ENCODE measurements at places on chromosomes 13 and 19. TPM values are rescaled to one million over a fixed set of nuclear protein-coding genes. Genes with fewer than 3 reads are reported as not detected.

DNA sequence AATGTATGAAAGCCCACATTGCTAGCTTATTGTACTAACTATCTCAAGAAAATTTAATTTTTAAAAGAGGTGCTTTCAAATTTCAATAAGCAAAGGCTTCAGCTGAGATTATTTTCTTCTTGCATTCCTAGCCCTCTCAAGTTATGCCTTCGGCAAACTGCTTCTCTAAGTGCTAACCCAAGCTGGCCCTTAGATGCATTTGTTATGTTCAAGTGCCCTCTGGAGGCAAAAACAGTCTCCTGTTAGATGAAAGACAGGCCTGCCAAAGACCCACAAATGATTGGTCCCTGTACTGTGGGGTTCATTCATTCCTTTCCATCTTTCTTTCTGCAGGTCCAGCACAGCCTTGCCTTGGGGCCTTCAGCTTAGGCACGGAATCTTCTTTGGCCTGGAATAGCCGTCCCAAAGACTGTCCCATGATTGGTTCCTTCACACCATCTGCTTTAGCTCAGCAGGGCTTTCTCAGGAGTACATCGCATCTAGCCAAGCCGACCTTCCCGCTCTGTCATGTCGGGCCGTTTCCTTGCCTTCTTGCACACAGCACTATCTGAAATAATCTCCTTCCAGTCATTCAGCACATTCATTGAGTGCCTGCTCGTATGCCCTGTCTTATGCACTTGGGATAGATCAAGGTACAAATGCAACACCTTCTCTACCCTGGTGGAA is 26.4 kb upstream of the TPTE2 start:
- H3K4me1 ChIP-seq, result peaks cover 24% of the 10 kb centered on the region
- DNase-seq, result peak; percentile 66
- H3K27me3 ChIP-seq, result peaks cover 8% of the 10 kb centered on the region
- peaks cover 3% of the 10 kb centered on the region for H3K36me3 ChIP-seq
- H3K27ac ChIP-seq, result peak overlapping the region; percentile 89
- peak overlapping the region; percentile 70 for H3K4me3 ChIP-seq

- H3K36me3 ChIP-seq, result no peaks in the 10 kb centered on the region
- H3K27me3 ChIP-seq, result peaks cover 23% of the 10 kb centered on the region
- DNase-seq, result no peak
Measured at GRCh38 chr19:51541458-51542357, 10.2 kb upstream of the SIGLEC6 start.

GRCh38 chr13:36766295-36766694 is 52.7 kb upstream of the RFXAP start:
- H3K36me3 ChIP-seq, result no peaks in the 10 kb centered on the region
- H3K4me1 ChIP-seq, result no peaks in the 10 kb centered on the region
- no peak overlapping the region for H3K4me3 ChIP-seq
- H3K27ac ChIP-seq, result no peak overlapping the region
- no peak for DNase-seq
- peaks cover 13% of the 10 kb centered on the region for H3K27me3 ChIP-seq

- H3K27ac ChIP-seq, result peak overlapping the region; percentile 74
- H3K4me1 ChIP-seq, result peaks cover 14% of the 10 kb centered on the region
- no peaks in the 10 kb centered on the region for H3K27me3 ChIP-seq
- DNase-seq, result no peak
Measured at GRCh38 chr19:56153507-56153906, 12.4 kb downstream of the ZNF444 start.

- no peak for DNase-seq
- H3K27me3 ChIP-seq, result no peaks in the 10 kb centered on the region
- H3K36me3 ChIP-seq, result peaks cover 21% of the 10 kb centered on the region
- H3K4me1 ChIP-seq, result peaks cover 32% of the 10 kb centered on the region
Measured at GRCh38 chr19:1364070-1364704, 19.5 kb upstream of the NDUFS7 start.

DNA sequence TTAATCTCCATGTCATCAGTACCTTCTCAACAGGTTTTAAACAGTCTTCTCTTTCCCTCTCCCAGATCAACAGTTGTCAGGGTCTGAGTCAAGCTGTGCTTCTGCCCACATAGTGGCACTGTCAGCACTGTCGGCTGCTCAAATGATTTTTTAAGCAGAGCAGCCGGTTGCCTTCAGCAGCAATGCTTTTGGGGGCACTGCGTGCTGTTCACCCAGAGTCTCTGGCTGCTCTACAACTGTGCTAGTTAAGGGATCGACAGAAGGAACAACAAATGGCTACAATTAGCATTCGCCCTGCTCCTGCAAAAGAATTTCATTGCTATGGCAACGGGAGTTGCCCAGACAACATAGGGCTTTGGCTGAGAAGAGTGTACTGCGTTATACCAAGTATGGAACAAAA is 412.9 kb downstream of the DIAPH3 start:
- no peak for DNase-seq
- no peaks in the 10 kb centered on the region for H3K27me3 ChIP-seq
- H3K4me1 ChIP-seq, result no peaks in the 10 kb centered on the region
- H3K27ac ChIP-seq, result no peak overlapping the region

DNA sequence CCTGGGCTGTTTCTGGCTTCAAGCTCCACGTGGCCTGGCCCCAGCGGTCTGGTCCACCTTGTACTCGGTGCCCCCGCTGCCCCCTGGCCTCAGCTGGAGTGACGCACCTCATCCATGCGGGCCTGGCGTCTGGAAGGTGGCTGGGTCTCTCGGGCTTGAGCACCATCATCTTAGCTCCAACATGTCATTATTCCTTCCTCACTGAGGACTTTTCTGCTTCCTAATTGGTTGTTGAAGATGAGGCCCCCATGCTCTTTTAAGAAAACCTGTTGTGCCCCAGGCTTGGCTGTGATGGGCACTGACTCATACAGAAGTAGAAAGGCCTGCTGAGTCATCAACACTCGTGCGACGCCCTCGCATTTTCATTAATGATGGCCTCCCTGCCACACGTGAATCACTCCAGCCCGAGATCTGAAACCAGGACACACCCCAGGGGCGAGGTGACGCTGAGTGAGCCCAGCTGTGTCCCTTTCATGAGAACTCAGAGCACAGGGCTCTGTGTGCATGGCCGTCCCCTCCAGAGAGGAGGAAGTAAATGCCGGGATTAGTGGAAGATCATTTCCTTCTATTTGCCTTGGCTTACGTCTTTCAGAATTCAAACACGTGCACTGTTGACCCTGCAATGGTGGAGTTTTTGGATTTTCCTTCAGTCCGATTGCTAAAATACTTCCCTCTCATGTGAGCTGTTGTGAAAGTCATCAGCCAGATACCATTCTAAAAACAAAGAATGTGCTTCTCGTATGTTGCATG is 14.0 kb upstream of the GJA3 start:
- DNase-seq, result peak; percentile 16
- no peak overlapping the region for H3K4me3 ChIP-seq
- H3K27ac ChIP-seq, result no peak overlapping the region
- H3K4me1 ChIP-seq, result peaks cover 6% of the 10 kb centered on the region
- peaks cover 71% of the 10 kb centered on the region for H3K27me3 ChIP-seq
- H3K36me3 ChIP-seq, result no peaks in the 10 kb centered on the region

- H3K4me1 ChIP-seq, result no peaks in the 10 kb centered on the region
- no peak overlapping the region for H3K4me3 ChIP-seq
- H3K36me3 ChIP-seq, result no peaks in the 10 kb centered on the region
- DNase-seq, result no peak
Measured at GRCh38 chr19:38173291-38174041, 50.6 kb downstream of the DPF1 start.

DNA sequence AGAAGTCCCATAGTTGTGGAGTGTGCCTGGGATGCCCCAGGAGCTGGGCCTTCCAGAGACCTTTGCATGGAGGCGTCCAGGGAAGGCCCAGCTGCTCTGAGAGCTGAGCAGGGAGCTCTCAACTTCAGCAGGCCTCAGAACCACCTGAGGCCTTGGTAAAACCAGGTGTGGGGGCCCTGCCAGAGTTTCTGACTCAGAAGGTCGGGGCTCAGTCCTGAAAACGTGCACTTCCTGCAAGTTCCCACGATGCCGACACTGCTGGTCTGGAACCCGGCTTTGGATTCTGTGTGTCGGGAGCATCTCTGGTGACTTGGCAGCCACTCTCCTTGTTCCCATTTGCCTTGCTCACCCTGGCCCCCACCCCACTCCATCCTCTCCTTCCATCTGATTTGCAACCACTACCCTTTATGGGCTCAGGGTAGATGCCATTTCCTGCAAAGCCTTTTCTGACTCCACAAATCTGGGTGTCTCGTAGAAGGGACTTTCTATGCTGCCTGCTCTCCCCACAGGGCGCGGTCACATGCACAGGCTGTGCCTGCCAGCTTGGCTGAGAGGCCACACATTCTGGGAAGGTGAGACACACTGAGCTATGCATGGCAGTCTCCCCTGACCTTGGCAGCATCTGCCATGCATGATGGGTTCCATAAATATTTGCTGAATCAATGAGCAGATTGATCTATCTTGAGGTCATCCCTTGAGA is 244.7 kb downstream of the COL4A1 start:
- no peaks in the 10 kb centered on the region for H3K4me1 ChIP-seq
- no peaks in the 10 kb centered on the region for H3K27me3 ChIP-seq
- DNase-seq, result no peak
- no peak overlapping the region for H3K4me3 ChIP-seq
- no peak overlapping the region for H3K27ac ChIP-seq

DNA sequence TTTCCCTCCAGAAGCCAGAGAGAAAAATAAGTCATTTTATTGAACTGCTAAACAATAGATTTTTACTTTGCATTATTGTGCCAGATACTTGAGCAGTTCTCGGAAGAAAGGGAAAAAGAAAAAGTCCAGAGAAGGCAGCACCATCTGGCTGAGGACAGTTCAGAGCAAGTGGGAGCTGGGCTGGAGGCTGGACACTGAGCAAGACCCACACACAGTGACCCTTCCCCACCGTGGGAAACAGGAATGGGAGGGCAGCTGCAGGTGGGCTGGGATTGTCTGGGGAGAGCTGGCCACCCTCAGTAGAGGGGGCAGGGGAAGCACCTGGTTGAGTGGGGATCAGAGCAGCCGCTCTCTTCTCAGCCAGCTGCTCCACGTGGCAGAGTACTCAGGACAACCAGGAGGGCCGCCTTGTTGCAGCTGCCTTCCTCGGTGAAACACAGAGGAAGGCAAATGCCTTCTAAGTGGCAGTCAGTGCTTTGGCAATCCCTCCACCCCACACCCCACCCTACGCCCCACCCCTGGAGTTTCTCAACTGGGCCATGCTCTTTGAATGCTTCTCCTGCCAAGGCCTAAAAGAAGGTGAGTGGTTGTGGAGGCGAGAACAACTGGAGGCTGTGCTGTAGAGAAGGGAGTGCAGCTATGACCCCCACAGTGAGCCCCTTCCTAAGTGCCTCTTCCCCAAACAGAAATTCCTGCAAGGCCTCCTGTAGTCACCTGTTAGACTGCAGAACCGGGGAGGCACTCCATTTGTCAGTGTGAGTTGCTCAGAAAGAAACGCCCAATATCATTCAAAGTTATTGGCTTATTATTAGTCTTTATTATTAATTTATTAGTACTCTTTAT is 179.3 kb downstream of the ZIC5 start:
- no peaks in the 10 kb centered on the region for H3K36me3 ChIP-seq
- no peak overlapping the region for H3K4me3 ChIP-seq
- no peak overlapping the region for H3K27ac ChIP-seq
- peaks cover 2% of the 10 kb centered on the region for H3K27me3 ChIP-seq
- H3K4me1 ChIP-seq, result no peaks in the 10 kb centered on the region
- no peak for DNase-seq

- H3K27me3 ChIP-seq, result peaks cover 5% of the 10 kb centered on the region
- no peak overlapping the region for H3K27ac ChIP-seq
- H3K4me3 ChIP-seq, result no peak overlapping the region
- DNase-seq, result no peak
Measured at GRCh38 chr19:46303691-46304397, 7.0 kb downstream of the HIF3A start.

GRCh38 chr19:10863107-10863717 is 8.1 kb upstream of the CARM1 start:
- H3K27me3 ChIP-seq, result no peaks in the 10 kb centered on the region
- H3K4me3 ChIP-seq, result no peak overlapping the region
- H3K4me1 ChIP-seq, result peaks cover 31% of the 10 kb centered on the region
- DNase-seq, result no peak

- H3K4me3 ChIP-seq, result no peak overlapping the region
- H3K27ac ChIP-seq, result no peak overlapping the region
- no peaks in the 10 kb centered on the region for H3K36me3 ChIP-seq
- DNase-seq, result no peak
Measured at GRCh38 chr13:65292488-65292901, 1937.6 kb downstream of the PCDH9 start.

- no peak overlapping the region for H3K27ac ChIP-seq
- H3K4me1 ChIP-seq, result peaks cover 1% of the 10 kb centered on the region
- H3K36me3 ChIP-seq, result no peaks in the 10 kb centered on the region
Measured at GRCh38 chr19:33437821-33438671, 64.5 kb downstream of the CEBPG start.

DNA sequence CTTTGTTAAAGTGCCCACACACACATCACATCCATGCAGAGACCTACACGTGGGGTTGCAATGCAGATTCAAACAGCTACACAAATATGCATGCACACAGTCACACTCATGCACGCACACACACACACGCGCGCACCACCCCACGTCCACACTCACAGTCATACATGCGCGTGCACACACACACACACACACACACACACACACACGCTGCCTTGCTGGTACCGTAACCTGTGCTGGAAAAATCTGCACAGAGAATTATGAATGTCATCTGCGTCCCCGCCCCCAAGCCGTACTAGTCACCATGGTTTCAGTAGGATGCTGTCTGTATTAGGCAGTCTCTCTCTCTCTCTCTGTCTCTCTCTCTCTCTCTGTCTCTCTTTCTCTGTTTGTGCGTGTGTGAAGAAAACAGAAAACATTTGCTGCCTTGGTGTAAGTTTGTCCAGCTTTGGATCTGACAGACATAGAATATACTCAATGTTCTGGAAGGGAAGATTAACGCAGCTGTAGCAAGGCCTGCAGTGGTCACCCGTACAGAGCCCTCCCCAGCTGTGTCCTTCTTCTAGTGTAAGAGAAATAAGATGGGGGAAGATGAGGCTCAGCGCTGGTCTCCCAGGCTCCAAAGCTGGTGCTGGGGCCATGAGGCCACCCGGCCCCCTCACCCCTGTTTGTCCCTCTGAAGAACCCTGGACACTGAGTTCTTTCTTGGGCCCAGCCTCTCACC is 26.4 kb upstream of the DPP9 start:
- H3K4me1 ChIP-seq, result no peaks in the 10 kb centered on the region
- no peak overlapping the region for H3K4me3 ChIP-seq
- DNase-seq, result no peak
- H3K36me3 ChIP-seq, result no peaks in the 10 kb centered on the region

GRCh38 chr19:18846862-18847548 is 15.2 kb downstream of the UPF1 start:
- no peaks in the 10 kb centered on the region for H3K27me3 ChIP-seq
- no peak overlapping the region for H3K4me3 ChIP-seq
- DNase-seq, result peak; percentile 71
- peaks cover 31% of the 10 kb centered on the region for H3K36me3 ChIP-seq
- peaks cover 67% of the 10 kb centered on the region for H3K4me1 ChIP-seq

GRCh38 chr19:43675269-43675879 is 5.4 kb upstream of the PLAUR start:
- H3K4me3 ChIP-seq, result peak overlapping the region; percentile 23
- DNase-seq, result no peak
- H3K27me3 ChIP-seq, result peaks cover 4% of the 10 kb centered on the region
- peak overlapping the region; percentile 81 for H3K27ac ChIP-seq
- H3K36me3 ChIP-seq, result no peaks in the 10 kb centered on the region
- peaks cover 23% of the 10 kb centered on the region for H3K4me1 ChIP-seq

The MTRF1 gene
- total RNA-seq, result 22.0 TPM

The DACT3 gene
- 0.42 TPM for total RNA-seq

The NLRP7 gene
- not detected for total RNA-seq

The ABCA7 gene
- 75.9 TPM for total RNA-seq

The CGB1 gene
- not detected for total RNA-seq

The IGFL1 gene
- not detected for total RNA-seq

The KIR3DL2 gene
- total RNA-seq, result 2.8 TPM

The AXL gene
- 0.06 TPM for total RNA-seq
